ENCODE measurements at places on chromosomes 1 and 21. TPM values are rescaled to one million over a fixed set of nuclear protein-coding genes. Genes with fewer than 3 reads are reported as not detected.

GRCh38 chr21:43782431-43783097 lies 6.5 kb upstream of the CSTB start:
- no peak for DNase-seq

GRCh38 chr1:150596976-150597375 lies 17.6 kb upstream of the MCL1 start:
- DNase-seq, result no peak

- DNase-seq, result no peak
Observed at GRCh38 chr1:183693521-183693920, 40.4 kb upstream of the APOBEC4 start.

Gene CRABP2
- polyA plus RNA-seq, result 133 TPM

DNA sequence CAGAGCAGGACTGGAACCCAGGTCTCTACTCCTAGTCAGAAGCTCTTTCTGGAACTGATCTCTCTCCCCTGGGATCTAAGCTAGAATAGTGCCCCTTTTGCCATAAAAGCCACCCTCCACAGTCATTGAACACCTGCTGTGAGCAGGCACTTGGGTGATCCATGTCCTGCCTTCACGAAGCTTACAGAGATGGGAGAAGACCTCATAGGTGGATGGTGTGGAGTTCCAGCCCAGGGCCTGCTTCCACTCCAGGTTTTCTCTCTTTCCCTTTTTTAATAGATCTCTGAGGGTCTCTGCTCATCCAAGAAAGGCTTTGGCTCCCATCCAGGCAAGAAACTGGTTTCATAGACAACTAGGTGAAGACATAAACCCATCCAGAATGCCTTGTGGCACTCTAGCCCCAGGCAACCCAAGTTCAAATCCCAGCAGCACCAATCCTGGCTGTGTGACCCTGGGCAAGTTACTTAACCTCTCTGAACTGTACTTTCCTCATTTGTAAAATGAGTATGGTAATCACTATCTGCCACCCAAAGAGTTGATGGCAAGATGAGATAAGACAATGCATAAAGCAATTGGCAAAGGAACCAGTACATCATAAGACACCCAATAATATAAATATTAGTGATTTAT lies 46.4 kb upstream of the TMEM51 start:
- no peak for DNase-seq

- no peak for DNase-seq
Observed at GRCh38 chr1:29712284-29712651, 475.9 kb downstream of the PTPRU start.

- no peak for DNase-seq
Observed at GRCh38 chr1:95780836-95781235, 546.8 kb downstream of the RWDD3 start.

- DNase-seq, result no peak
Observed at GRCh38 chr1:12772520-12772919, 1.0 kb upstream of the PRAMEF12 start.

DNA sequence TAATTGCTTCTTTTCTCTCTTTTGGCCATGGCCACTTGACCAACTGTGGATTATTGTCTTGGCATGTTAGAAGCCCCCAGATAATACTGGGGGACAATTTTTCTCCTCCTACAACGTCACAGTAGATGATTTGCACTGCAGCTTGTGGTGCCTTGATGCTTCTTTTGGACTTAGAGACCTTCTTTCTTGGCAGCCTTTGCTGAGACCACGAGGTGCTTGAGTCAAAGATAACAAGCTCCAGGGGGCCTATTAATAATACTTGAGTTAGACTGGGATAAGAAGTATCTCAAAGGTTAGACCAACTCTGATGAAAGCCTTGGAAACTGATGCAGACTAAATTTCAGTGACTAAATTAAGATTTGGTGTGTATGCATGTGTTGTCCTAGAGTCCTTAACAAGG lies 3.2 kb downstream of the PPP1R12B start:
- no peak for DNase-seq

DNA sequence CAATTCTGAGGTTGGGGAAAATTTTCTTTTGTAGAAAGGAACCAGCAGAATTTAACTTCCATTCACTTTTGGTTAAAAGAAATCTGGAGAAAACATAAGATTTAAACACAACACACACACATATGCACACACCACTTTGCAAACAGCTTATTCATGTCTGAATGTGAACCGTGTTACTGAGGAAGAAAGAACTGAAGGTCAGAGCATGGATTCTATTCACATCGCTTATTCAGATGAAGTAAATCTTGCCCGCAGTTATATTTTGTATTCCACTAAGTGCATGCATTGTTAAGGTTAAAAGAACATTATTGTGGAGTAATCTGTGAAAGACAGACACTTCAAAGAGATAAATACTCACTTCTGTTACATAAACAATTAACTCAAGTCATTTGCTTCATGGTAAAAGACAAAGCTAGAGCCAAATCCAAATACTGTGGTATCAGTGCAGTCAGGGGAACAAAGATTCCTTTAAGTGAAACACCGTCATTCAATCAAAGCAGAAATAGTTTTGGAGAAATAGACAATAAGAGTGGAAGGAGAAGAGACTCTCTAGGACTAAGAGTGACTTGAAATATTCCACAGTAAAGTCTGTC lies 82.0 kb downstream of the LRRC53 start:
- no peak for DNase-seq

Gene TRAF5
- polyA plus RNA-seq, result 18.5 TPM

- no peak for DNase-seq
Observed at GRCh38 chr1:161137881-161138280, 5.4 kb upstream of the DEDD start.

DNA sequence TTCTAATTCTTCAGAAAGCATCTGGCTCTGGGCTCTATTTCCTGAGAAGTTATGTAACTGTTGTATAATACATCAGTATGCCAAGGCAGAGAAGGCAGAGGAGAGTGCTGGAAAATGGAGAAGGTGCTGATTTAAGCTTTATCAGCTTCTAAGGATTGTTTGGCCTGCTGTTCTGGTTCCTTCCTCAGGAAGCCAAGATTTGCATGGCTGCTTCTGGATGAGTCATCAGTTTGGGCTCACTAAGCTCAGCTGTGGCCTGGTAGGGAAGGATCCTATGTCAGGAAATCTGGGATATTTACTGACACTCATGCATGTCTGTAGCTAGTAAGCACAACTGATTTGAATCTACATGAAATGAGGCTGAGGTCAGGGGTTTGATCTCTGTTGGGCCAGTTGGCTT lies 73.2 kb upstream of the ADGRL4 start:
- DNase-seq, result peak; percentile 2

Gene PLK3
- 11.2 TPM for polyA plus RNA-seq

DNA sequence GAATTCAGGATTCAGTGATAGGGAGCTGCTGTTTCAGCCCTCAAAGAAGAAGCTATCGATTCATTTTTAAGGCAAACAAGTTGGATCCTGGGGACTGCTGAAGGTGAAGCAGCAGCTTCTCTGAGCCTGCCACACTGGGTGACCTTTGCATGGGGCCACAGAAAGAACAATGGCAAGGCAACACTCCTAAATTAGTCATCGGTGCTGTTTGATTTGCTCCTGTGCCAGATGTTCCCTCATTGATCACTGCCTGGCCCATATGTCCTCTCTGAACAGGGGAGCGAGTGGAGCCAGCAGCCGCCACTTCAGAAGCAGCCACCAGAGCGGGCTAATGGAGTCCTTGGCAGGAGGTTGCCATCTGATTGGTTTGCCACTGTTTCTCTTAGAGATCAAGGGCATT lies 391.5 kb downstream of the NTNG1 start:
- DNase-seq, result no peak

GRCh38 chr1:60918867-60919266 lies 163.5 kb upstream of the NFIA start:
- no peak for DNase-seq

DNA sequence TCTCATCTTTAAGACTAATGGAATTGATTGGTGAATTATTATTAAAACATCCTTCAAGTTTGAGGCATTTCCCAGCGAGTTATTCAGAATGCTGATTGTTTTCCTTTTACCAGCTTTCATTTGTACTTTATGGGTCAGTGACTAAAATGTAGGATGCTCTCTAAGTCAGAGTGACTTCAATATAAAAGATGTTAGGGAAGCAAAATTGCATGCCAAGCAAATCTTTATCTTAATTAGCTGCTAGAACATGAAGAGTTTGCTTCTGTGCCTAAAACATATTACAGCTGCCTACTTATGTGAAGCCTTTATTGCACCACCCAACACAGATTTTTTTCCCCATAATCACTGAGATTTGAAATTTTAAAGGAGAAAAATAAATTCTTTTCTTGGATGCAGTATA lies 79.8 kb upstream of the CYYR1 start:
- DNase-seq, result peak; percentile 79

All from right lung (tissue), 10 donors.